ENCODE measurements at places on chromosomes 4 and X.

- DNase-seq, result no peak
These were observed 5.5 kb upstream of the XAGE2 start for GRCh38 chrX:52363247-52363883.

DNA sequence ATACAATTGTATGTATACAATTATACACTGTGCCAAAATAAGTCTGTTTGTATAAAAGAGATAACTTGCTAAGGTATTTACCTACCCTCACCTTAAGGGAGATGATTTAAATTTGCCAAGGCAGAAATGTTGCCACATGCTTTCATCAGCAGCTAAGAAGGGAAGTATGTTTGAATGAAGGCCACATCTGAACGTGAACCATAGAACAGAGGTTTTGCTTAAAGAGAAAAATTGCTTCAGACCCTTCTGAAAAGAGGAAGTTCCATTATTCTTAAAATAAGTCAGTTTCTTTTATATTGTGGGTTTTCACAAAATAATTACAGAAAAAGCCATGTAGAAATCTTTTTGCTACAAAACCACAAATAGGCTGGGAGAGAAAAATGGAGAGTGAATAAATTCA lies 621.5 kb upstream of the HTR2C start:
- no peak for DNase-seq

DNA sequence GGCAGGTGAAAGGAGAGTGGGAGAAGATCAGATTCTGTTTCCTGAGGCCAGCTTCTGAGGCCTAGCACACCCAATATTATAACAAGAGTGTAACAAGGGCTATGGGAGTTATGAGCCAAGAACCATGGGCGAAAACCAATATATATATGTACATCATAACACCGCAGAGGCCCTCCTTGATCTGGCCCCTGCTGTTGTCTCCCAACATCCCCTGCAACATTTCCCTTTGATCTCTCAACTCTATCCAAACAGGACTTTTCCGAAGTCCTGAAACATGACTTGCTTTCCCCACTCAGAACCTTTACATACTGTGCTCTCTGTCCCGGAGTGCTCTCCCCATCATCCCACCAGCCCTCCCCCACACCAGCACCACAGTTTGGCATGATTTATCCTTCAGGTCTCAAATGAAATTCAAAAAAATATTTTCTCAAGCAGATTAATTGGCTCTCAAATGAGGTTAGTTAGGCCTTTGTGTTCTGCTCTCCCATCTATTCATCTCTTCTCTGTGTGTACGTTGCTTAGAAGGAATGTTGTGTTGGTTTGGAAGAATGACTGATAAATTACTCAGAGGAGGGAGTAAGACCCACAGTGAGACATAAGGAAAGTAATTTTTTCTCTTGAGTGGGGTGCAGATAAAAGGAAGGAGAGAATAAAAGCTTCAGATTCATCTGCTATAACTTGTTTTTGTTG lies 58.1 kb upstream of the SMIM10 start:
- no peak for DNase-seq

- no peak for DNase-seq
These were observed 44.7 kb downstream of the SETD7 start for GRCh38 chr4:139511320-139511719.

GRCh38 chr4:173498023-173498422 lies 32.0 kb downstream of the HAND2 start:
- no peak for DNase-seq
